Activated CD8-positive, alpha-beta memory T cell treated with anti-CD3 and anti-CD28 coated beads, Interleukin-2, amount 10 ng/mL, durations not matched to agents 7 days and 5 days (primary cell): ENCODE measurements at places on chromosomes 5 and 9. TPM values are rescaled to one million over a fixed set of nuclear protein-coding genes. Genes with fewer than 3 reads are reported as not detected.

FCHSD1 gene
- total RNA-seq, result 64.1 TPM

MEF2C gene
- total RNA-seq, result 0.19 TPM

ANXA1 gene
- total RNA-seq, result 177 TPM

FRMPD1 gene
- total RNA-seq, result not detected

SLC6A3 gene
- 0.07 TPM for total RNA-seq

PCDHB9 gene
- total RNA-seq, result not detected

PLAC8L1 gene
- total RNA-seq, result 0.87 TPM

DNA sequence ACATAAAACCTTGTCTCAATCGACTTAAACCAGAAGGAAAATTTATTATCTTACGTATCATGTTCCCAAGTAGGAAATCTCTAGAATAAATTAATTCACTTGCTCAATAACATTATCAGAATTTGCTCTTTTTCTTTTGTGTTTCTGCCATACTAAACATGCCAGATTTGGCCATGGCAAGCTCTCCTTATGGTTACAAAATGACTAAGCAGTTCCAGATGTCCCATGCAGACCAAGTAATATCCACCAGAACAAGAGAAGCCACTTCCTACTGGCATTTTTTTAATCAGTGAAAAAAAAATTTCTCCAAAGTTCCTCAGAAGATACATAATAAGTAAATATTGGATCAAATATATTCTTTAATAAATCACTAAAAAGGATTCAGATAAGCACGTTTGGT, 25.2 kb upstream of the ADAMTS6 start:
- DNase-seq, result no peak

GRCh38 chr5:55364537-55365055, 56.8 kb downstream of the MTREX start:
- DNase-seq, result no peak
